ENCODE measurements at places on chromosomes 2 and 18.

GRCh38 chr18:32775628-32776027 lies 2.8 kb upstream of the KLHL14 start:
- DNase-seq: no peak

DNA sequence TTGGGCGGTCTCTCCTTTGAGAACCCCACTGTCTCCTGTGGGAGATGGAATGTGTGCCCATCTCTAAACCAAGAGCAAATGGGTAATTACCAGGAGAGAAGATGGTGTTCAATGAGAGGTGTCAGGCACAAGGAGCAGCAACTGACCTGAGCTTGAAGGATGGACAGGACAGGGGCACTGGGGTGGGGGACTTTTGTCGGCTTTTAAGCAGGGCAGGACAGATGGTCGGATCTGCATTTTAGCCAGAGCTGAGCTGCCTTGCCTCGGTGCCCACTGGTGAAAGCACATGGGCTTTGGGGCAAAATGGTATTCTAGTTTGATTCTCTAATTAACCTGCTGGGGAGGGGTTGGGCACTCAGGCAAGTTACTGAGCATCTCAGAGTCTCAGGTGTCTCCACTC lies 98.0 kb downstream of the INHBB start:
- DNase-seq: no peak

GRCh38 chr18:32777049-32777448 lies 4.2 kb upstream of the KLHL14 start:
- DNase-seq: peak; percentile 2

GRCh38 chr2:1813371-1813770 lies 69.1 kb upstream of the PXDN start:
- DNase-seq: no peak

DNA sequence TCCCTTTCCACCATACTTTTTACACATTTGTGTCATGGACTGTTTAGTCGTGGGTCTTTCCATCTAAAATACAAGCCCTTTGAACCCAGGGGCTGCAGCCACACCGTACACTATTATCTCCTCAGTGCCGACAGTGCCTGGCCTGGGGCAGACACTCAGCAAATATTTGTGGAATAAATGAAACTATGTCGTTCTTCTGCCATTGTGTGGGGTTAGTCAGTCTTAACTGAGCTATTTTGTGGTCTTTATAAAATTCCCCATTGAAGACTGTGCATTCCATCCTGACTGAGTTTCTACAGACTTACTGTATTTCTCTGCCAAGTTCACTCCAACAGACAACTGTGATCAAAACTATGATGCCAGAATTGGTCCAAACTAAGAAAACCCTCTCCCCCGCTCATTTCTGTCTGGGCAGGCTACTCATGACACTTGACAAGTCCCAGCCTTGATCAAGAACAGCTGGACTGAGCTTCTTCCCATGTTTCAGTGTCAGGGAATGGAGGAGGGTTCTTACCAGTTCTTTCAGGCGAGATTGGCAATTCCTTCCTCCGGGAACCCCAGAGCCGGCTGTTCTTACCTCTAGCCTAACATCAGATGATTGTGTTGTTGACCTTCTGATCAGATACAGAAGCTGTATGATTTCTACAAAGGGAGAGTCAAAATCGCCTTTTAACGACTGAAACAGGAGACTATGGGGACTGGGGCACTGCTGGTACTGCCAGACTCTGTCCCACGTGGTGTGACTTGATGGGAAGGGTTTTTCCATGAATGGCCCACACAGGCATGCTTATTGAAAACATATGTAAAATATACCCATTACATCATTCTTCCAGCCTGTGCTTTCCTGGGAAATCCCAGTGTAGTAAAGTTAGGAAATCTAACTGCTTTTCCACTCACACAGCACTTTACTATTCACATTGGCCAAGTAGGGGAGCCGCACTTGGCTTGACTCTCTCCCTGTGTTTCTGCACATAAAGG lies 77.4 kb upstream of the NPAS2 start:
- peak; percentile 99 for DNase-seq

- DNase-seq: no peak
Observed at GRCh38 chr18:3448838-3449511, 997 bp upstream of the TGIF1 start.

DNA sequence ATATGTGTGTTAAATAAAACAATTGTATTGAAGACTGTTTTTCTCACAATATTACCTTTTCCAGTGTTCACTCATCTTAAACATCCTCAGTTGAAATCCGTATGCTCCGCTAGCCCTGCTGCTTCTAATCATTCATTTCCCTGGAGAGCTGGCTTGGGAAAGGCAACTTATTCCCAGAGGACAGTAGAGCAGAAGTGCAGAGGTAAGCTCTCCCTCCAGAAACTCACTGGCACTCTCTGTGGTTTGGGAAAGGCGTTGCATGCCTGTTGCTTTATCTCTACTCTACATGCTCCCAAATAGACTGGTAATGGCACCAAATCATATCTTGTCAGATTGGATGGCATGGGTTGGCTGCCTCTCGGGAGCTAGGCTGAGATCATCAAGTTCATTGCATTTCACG lies 117.1 kb upstream of the BOD1L2 start:
- no peak for DNase-seq

DNA sequence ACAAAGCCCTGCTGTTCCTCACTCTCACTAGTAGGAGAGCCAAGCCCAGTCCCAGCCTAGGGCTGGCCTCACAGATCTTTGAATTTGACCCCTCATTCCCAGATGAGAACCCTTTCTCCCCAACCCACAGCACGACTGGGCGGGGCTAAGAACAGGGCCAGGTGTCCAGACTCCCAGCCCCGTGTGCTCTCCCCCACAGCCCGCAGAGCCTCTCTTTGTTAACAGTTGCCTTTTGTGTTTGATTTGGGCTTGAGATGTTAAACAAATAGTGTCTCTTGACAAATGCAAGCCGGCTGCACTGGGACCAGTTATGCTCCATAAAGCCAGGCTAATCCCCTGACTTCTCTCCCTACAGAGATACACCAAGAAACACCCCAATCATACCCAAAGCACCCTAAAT lies 4.7 kb upstream of the KCNK3 start:
- no peak for DNase-seq

- no peak for DNase-seq
Observed at GRCh38 chr18:34221971-34222306, 2.8 kb downstream of the NOL4 start.

GRCh38 chr2:109031476-109032228 lies 42.6 kb upstream of the EDAR start:
- DNase-seq: peak; percentile 23

DNA sequence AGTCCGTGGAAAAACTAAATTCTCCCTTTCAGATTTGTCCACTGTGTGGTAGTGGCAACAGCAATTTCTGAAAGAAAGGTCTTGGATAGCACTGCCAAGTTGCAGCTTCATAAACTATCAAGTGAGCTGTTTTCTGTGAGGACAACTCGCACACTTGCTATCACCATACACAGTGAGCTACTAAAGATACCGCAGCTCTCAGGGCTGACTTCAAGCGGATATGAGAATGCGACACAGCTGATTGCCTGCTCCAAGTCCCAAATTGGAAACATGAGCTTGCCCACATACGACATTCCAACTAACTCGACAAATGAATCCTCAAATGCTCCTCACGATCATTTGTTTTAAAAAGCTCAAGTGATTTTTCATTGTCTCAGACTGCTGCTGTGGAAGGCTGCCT lies 46.2 kb downstream of the E2F6 start:
- DNase-seq: peak; percentile 67

DNA sequence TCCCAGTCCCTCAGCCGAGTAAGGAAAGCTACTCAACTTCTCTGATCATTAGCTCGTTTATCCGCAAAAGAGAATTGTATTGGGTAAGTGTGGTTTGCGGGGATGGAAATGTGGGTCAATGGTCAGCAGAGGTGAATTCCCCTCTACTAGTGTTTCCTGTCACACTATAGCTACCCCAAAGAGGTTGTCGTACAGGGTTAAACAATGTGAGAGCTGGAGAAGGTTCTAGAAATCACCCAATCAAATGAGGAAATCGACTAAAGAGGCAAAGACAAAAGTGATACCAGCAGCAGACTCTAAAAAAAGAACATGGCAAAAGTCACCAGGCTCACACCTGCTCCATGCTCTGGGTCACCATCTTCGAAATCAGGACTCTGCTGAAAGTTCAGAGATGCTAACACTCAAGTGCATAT lies 144.7 kb upstream of the ITGA4 start:
- DNase-seq: no peak

DNA sequence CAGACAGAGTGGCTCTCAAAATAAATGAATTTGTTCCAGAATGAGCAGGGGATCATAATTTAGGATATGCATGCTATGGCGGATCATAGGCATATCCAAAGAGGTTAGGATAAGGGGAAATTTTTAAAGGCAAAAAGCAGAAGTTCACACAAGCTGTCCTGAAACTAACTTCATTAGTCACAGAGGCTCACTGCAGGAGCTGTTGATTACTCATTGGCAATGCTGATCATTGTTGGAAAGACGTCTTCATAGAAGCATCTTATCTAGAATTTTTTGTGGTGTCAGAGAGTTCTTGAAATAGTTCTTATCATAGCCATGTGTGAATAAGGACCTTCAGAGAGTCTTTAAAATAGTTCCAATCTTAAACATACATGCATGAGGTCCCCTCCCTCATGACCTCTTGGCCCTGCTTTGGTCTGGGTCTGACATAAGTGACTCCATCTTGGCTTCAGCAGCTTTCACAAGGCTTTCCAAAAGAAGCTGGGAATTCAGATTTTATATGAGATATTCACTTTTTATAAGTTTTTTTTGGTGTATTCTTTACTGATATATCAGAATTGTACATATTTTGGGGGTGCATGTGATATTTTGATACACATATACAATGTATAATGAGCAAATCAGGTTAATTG lies 7.5 kb upstream of the CCDC195 start:
- DNase-seq: peak; percentile 72

GRCh38 chr2:644871-645270 lies 32.3 kb downstream of the TMEM18 start:
- DNase-seq: no peak

DNA sequence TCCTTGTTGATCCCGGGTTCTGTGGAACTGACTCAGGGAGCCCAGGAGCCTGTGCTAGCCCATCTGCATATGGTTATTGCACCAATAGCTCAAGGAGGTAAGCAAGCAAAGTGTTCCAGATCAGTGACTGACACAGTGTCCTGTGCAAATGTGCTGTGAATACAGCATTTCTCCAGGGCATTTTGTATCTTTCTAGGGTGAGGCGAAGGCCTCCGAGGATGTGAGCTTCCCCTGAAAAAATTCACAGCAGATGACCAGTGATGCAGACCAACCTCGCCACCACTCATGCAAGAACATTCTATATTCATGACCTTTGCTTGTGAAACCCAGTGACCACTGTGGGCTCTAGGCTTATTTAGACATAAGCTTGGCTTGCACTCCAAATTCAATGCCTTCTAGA lies 15.2 kb upstream of the NT5DC4 start:
- no peak for DNase-seq

GRCh38 chr2:162233197-162233596 lies 10.0 kb downstream of the FAP start:
- peak; percentile 59 for DNase-seq

GRCh38 chr2:5530011-5530696 lies 162.0 kb upstream of the SOX11 start:
- no peak for DNase-seq

DNA sequence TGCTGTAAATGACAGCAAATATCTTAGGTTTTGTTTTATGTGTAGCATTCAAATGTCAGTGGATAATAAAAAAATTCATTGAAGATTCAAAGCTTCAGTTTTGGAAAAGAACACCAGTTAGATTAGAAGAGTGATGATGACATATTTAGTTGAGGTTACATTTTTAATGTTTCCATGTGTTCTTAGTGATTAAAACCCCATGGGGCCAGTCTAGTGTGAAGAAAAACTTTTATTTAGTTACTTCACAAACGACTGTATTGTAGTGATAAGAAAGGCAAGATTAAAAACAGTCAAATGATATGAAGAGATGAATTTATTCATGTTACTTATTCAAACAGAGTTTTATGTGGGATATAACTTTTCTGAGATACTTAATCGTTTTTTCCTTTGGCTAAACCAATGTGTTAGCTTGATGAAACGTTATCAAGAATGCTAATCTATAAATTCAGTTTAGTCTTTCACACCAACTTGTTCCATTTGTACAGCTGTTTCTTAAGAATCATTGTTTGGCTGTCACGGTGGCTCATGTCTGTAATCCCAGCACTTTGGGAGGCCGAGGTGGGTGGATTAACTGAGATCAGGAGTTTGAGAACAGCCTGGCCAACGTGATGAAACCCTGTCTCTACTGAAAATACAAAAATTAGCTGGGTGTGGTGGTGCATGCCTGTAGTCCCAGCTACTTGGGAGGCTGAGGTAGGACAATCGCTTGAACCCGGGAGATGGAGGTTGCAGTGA lies 11.6 kb downstream of the BMPR2 start:
- DNase-seq: peak; percentile 48

DNA sequence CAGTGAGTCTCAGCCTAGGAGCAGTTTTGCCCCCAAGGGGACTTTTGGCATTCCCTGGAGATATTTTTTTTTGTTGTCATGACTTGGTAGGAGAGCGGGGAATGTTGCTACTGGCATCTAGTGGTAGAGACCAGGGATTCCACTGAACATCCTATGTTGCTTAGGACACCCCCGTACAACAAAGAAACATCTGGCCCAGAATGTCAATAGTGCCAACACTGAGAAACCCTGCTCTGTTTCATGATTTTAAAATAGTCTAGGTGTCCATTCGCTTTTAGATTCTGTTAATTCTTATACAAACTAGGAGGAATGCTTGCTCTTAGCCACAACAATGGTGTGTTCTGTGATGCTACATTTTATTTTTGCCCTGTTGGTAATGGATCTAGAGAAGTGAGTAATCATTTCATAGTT lies 225.8 kb upstream of the SIX3 start:
- peak; percentile 74 for DNase-seq

DNA sequence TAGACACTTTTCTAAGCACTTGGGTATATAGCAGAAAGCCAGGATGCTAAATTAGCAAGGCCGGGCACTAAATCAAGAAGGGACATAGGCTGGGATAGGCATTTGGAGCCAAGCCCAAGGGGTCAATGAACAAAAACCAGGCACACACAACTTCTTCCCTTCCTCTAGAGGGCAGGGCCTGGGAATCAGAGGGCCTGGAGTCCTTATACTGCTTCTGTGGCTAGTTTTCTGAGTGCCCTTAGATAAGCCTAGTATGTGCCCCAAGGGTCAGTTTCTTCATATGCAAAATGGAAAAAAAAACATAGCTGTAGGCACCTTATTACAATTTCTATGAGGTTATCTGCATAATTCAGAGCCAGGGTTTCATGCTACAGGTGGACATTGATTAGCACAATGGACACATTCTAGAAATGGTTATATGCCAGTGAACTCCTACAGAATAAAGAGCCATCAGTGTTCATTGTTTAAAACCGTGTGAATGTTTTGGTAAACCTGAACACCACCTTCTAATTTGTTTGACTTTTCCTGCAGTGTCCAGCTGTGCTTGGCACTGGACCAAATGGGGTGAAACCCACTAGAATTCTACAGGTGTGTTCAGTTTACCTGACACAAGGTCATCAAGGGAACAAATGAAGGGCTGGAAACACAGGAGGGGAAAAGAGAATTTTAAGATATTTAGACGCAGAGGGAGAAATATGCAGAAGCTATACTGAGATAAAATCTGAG lies 49.6 kb downstream of the PAX8 start:
- no peak for DNase-seq

Measured in fibroblast of skin of back (primary cell).